IPS DF 19.7 (cell line): ENCODE measurements at places on chromosomes 7 and 10.

DNA sequence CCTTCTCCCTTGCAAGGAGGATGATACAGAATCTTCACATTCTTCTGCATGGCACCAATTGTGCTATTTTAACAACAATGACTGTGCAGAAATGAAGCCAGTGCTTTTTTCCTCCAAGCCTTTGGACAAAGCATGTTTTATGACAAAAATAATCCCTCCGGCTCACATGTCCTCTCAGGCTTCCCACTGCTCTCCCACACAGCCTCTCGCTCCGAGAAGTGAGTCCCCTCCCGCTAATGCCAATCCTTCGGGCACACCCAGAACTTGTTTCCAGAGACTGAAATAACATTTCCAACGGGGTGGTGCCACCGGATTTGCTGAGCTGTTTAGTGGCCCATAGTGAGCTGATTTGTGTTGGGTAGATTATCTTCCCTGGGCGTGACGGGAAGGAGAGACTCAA is 35.8 kb downstream of the RBM17 start:
- no peak for DNase-seq

GRCh38 chr7:4797858-4798705 is 22.7 kb downstream of the AP5Z1 start:
- no peak for DNase-seq

DNA sequence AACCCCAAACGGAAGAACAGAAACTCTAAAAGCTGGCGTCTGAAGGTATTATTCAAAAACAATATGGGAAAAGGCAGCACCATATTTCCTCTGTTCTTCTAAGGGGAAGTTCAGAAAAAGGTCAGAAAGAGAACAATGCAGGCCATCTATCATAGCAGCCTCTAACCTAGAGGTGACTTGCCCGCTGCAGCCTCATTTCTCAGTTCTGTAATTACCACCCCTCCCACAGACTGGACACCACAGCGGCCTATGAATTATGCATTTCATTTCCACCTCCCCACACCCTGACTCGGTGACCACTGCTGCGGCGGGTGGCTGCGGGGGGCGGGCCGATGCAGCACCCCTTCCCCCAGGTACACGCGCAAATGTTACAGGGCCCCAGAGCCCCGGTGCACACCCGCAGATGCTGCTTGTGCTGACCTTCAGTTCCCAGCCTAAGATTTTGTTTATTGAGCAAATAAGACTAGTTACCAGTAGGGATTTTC is 125.5 kb downstream of the CLEC2L start:
- DNase-seq: no peak

GRCh38 chr10:4541292-4541691 is 284.7 kb upstream of the AKR1E2 start:
- DNase-seq: no peak

DNA sequence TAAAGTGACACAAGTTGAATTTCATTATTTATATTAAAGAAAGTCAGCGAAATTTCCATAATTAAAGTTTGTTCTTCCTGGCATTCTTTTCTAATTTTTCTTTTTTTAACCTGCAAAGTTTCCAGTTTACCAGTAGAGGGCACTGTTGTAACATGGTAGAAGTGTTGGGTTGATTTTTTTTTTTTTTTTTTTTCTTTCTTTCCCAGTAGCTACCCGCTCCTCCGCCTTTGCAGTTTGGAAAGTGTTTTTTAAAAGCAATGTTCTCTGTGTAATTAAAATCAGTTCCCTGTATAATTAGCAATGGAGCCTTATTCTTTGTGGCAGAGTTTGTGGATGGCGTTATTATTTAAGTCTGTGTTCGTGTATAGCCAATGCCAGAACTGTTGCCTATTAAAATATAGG is 53.7 kb downstream of the TAF3 start:
- no peak for DNase-seq

DNA sequence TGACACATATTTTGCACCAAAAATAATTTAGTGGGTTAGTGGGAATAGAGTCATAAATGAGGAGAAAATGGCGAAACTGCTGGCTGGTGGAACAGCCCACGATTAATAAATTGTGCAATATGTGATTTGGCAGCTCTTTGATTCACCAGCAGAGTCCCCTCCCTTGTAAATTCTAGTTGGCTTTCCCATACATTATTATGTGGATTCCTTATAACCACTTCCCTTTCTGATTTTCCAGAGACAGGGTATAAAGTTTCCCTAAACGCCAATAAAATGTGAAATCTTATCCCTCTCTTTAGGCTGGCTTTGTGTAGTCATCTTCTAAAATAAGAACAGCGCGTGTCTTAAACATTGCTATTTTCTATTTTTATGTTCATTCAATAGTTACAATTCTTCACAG is 149.4 kb upstream of the FERD3L start:
- DNase-seq: no peak

- no peak for DNase-seq
Measured at GRCh38 chr7:83475420-83475819, 173.5 kb downstream of the SEMA3E start.

DNA sequence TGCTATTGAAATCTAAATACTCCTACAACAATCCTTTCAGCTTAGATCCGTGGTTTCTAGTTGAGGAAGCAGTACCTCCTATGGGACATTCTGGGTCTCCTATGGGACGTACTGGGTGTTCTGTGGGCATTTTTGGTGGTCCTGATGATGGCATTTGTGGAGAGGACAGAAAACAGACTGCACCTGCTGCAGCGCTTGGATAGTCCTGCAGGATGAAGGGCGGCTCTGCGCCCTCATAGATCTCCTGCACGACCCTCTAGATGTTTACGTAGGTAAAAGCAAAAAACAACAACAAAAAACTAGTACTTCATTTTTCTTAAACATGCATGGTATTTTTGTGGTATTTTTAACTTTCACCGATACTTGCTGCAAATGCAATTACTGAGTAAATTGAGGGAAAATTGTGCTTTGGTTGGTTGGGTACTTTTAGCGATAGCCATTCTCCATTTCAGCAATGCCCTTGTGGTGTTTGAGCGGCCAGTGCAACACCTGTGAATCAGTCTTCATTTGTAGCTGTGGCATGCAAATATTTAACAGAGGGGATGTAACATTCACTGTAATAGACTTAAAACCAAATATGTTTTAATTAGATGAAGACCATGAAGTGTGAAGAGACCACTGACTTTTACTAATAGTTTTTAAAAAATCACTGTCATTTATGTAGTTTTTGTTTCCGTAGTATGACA is 461.2 kb downstream of the SDK1 start:
- DNase-seq: no peak

GRCh38 chr10:57894361-57894760 is 373.3 kb downstream of the IPMK start:
- no peak for DNase-seq

GRCh38 chr7:95951531-95951930 is 179.2 kb downstream of the DYNC1I1 start:
- no peak for DNase-seq

DNA sequence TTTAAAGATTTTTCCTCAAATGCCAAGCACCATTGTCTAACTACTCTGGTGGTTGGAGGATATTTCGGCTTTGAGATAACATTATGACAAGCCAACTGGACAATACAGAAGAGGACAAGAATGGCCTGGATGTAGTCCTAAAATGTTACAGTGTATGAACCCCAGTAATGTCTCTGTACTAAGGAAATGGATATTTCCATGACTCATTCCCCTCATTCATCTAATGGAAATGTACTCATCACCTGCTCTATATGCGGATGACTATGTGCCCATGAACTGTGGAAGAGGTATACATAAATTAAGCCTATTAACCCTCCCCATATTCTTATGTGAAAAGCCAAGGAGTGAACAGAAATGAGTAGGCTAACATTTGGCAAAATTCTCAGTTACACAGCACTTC is 207.9 kb downstream of the CACNA2D1 start:
- no peak for DNase-seq
